ENCODE measurements at places on chromosomes 3 and 15.

DNA sequence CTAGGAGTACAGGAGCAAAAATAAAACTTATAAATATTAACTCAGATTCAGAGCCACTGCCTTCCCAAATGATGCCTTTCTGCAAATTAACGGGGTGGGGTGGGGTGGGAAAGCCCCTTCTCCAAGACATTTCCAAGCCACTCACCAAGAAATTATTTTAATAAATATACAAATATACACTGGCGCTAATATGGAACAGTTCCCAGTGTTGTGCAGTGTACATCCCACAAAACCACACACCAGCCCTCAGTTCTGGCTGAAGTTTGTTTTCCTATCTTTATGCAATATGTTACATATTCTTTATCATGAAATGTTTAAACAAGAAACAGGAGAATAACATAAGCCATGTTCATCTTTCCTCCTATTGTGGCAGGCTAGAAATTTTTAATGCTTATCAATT, 53.0 kb upstream of the GYG1 start:
- no peak for DNase-seq

DNA sequence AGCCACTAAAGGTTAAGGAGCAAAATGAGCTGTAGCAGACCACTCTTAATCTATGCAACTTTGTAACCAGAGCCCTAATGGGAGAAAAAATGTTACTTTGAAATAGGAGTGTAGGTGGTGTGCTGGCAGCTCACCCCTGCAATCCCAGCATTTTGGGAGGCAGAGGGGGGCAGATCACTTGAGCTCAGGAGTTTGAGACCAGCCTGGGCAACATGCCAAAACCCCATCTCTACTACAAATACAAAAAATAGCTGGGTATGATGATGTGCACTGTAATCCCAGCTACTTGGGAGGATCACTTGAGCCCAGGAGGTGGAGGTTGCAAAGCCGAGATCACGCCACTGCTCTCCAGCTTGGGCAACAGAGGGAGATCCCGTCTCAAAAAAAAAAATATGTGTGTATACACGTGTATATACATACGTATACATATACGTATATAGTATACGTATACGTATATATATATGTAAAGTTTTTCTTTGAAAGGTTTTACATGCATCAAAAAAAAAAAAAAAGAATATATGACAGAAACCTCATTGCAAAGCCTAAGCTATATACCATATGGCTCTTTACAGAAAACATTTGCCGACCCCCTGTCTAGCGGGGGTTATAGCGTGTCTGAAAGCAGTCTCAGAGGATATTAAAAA, 15.7 kb downstream of the CAPN7 start:
- no peak for DNase-seq

- no peak for DNase-seq
Observed at GRCh38 chr15:71971905-71972304, 146.0 kb downstream of the MYO9A start.

GRCh38 chr3:89867286-89867685, 759.9 kb downstream of the EPHA3 start:
- DNase-seq: no peak

- peak; percentile 28 for DNase-seq
Observed at GRCh38 chr3:183158551-183159006, 4.0 kb downstream of the LAMP3 start.

All from stimulated activated CD8-positive, alpha-beta memory T cell treated with anti-CD3 and anti-CD28 coated beads, Interleukin-2, amount 100 ng/mL, for 48 hours (primary cell).